ENCODE measurements at places on chromosomes 13 and 19. TPM values are rescaled to one million over a fixed set of nuclear protein-coding genes. Genes with fewer than 3 reads are reported as not detected.

The PRX gene
- total RNA-seq: 4.3 TPM

- H3K4me3 ChIP-seq: peak overlapping the region; percentile 89
- H3K4me1 ChIP-seq: peaks cover 10% of the 10 kb centered on the region
- DNase-seq: peak; percentile 72
- H3K27ac ChIP-seq: no peak overlapping the region
These were observed 935 bp downstream of the ARID3A start for GRCh38 chr19:926589-927350.

DNA sequence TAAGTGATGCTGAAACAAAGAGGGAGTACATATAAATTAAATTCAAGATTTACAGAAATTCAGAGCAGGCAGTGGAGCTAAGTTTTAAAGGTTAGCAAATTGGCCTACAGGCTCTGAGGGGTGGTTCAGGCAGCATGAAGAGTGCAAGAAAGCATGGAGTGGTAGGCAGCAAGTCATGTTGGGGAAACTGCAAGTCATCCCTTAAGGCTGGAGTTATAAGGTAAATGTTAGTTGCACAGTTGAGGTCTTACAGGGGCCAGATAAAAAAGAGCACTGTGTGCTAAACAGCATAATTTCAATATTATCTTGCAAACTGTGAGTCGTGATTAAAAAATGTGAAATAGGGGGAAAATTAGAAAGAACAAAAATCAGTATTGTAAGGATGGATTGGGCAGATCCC lies 106.2 kb downstream of the VWA8 start:
- H3K4me1 ChIP-seq: no peaks in the 10 kb centered on the region
- H3K36me3 ChIP-seq: no peaks in the 10 kb centered on the region
- no peak overlapping the region for H3K27ac ChIP-seq
- H3K4me3 ChIP-seq: no peak overlapping the region

GRCh38 chr13:37168151-37168550 lies 62.7 kb upstream of the CSNK1A1L start:
- no peak overlapping the region for H3K27ac ChIP-seq
- H3K4me1 ChIP-seq: no peaks in the 10 kb centered on the region
- no peak overlapping the region for H3K4me3 ChIP-seq
- no peak for DNase-seq
- H3K27me3 ChIP-seq: no peaks in the 10 kb centered on the region
- no peaks in the 10 kb centered on the region for H3K36me3 ChIP-seq
